Fibroblast of mammary gland (primary cell): ENCODE measurements at places on chromosomes 2 and 18.
A peak's percentile ranks its signal among the peaks of the same experiment; 100 is the strongest.

DNA sequence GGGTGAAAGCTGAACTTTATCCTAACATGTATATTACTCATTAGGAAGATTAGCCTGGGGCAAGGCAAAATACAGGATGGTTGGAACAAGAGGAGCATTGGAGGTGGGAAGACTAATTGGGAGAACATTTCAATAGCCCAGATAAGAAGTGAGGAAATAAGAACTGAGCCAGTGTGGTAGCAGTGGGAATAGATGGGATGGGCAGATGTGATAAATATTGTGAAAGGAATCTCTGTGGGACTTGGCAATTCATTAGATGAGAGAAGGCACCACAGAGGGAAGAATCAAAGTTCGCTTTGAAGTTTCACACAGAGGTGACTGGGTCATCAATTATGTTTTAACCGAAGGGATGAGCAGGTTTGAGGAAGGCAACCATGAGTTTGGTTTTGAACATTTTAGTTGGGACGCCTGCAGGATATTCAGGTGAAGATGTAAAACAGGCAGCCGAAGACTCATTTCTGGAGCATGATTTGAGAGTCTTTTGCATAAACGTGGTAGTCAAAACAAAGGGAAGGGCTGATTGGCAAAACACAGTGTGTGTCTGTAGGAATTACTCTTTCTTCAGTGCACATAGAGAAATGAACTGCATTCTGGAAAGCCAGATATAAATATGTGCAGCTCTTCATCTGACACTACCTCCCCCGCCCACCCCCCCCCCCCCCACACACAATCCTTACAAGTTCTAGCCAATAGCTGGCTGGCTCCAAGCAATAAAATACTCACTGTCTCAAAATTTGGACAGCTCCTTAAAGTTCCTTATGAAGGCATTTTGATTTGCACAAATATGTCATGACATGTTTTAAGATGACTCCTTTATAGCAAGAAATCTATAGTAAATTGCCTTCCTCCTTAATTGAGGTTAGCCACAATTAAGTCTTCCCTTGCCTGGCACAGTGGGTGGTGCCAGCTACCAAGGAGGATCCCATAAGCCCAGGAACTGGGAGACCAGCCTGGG, 1.9 kb upstream of the SLC1A4 start:
- no peak for DNase-seq

GRCh38 chr2:182358601-182359000, 68.2 kb downstream of the PDE1A start:
- no peak for DNase-seq

- DNase-seq: no peak
Measured at GRCh38 chr18:58308463-58308862, 264.4 kb downstream of the NEDD4L start.

DNA sequence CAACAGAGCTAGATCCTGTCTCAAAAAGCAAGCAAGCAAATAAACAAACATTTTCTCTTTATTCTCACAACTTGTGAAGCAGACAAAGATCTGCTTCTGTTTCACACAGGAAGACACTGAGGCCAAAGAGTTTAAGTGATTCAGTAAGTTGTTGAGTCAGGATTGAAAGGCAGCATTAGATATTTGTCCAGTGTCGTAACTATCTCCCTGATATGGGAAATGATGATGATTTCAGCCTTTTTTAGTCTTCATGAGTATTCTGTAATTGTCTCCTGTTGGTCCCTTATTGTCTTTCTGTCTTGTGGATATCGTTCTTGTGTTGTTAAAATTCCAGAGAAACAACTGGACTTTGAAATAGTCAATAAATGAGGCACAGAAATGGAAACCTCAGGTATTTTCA, 59.6 kb downstream of the GATA6 start:
- DNase-seq: peak; percentile 81

DNA sequence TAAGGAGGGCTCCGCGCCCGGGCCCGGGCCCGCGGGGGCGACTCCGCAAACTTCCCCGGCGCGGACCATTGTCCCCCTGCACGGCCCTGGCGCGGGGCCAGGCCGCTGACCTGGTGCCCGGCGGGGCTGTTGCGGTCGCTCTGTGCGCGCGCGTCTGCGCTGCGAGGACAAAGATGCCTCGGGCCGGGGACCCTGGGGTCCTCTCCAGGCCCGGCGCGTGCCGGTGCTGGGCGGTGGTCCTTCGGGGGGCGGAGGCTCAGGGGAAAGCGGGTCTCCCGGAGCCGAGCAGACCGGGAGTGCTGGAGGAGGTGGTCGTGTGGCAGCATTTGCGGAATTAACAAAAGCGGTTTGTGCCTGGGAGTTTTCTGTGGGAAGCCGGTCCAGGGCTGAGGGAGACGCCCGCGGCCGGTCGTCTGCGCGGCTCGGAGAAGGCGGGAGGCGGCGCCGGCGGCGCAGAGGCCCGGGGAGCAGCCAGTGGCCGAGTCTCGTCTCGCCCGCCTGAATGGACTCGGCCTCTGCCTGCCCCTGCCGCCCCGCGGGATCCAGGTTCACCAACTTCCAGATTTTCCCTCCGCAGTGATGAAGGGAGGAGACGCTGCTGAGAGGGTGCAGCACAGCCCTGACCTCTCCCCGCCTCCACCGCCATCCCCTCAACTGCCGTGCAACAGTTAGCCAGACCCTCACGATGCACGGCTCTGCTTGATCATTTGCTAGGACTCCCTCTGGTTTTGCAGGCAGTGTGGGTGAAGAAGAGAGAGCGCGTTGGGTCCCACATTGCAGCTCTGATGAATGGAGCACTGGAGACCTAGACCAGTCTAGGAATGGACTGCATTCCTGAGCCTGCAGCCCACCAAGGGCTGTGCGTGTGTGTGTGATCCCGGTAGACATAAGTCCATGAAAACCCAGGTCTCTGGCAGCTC, 705 bp downstream of the EFR3B start:
- peak; percentile 13 for DNase-seq

GRCh38 chr2:11330457-11331142, 13.8 kb downstream of the ROCK2 start:
- peak; percentile 27 for DNase-seq

GRCh38 chr18:36532394-36532793, 234.9 kb downstream of the FHOD3 start:
- DNase-seq: peak; percentile 84

DNA sequence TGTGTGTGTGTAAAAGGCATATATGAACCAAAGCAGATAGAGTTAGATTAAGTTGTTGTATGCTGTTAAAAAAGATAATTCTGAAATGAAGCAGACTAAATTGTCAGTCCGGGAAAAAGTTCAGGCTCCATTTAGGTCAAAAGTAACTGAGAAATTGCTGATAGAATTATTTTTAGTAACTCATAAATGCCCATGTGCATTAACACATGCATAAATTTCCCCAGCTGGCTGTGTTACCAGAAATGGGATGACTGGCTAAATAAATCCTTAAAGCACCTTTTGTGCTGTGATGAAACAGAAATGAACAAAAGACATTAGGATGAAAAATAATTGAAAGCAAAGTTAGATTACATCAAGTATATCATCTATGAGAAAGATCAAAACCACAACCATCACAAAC, 111.3 kb downstream of the NYAP2 start:
- DNase-seq: no peak

GRCh38 chr2:180781276-180781675, 199.1 kb upstream of the UBE2E3 start:
- DNase-seq: no peak

DNA sequence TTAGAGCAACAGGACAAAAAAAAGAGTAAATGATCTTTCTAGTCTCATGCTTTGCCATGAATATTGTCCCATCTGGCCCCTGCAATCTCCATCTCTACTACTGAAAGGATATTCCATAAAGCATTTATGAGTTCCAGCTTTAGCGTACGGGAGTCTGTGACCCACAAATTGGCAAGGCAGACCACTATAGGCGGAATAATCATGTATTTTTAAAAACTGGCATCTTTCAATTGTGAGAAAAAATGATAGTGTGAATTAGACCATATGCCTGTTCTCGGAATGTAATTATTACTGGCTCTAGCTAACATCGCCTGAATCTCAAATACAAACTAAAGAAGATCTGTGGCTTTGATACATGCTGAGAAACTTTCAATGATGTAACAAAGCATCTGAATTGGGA, 738.1 kb upstream of the NXPH2 start:
- no peak for DNase-seq

GRCh38 chr2:36128359-36128758, 227.2 kb upstream of the CRIM1 start:
- no peak for DNase-seq

DNA sequence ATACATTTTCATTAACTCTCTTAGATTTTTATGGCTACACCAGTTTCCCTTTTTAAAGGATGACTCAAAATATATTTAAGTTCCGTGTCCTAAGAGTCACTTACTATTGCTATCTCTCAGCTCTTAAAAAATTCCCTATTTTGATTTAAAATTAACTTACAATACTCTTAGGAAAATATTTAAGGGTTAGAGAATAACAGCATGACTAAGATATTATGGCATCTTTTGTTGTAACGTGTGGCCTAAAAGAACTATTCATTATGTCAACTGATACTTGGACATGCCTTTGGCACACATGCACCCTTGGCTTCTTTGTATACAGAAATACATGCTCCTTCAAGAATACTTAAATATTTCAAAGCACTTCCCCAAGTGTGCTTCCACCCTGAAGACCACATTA, 42.3 kb downstream of the SCN3A start:
- DNase-seq: peak; percentile 18

DNA sequence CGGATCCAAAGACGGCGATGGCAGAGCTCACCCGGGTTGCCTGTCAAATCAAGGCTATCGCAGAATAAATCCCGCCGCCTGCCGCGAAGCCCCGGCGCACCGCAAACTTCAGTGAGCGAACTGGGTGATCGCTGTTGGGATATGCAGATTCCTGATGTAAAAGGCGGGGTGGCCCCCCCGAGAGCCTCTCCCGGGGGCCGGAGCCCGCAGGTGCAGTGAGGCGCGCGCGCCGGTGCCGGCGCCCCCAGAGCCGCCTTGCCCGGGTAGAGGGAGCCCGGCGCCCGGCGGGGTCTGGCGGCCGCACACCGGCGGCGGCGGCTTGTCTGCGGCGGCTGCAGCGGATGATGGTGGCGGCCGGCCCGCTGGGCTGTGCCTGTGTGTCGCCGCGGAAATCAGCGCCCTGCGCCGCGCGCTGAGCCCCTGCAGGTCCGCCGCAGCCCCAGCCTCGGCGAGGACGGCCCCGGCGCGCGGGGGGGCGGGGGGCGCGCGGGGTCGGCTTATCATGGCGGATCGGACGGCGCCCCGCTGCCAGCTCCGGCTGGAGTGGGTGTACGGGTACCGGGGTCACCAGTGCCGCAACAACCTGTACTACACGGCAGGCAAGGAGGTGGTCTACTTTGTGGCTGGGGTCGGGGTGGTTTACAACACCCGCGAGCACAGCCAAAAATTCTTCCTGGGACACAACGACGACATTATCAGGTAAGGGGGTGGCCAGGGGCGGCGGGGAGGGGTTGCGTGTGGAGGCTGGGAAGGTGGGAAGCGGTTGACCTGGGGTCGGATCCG, 1.3 kb downstream of the EML6 start:
- DNase-seq: no peak

DNA sequence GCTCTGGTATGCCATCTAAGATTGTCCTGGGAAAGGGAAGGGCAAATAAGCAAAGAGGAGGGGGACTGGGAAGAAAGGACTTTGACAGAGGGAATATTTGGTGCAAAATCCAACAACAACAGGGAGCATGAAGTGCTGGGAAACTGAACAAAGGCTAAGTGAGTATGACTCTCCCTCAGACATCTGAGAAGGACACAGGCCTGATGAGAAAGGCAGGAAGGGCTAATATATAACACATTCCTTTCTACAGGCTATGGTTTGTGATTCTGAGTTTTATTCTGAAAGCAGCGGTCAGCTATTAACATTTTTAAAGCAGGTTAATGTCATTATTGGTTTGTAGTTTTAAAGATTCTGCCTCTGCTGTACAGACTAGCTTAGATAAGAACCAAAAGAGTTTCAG, 1579.5 kb downstream of the LRP1B start:
- no peak for DNase-seq

DNA sequence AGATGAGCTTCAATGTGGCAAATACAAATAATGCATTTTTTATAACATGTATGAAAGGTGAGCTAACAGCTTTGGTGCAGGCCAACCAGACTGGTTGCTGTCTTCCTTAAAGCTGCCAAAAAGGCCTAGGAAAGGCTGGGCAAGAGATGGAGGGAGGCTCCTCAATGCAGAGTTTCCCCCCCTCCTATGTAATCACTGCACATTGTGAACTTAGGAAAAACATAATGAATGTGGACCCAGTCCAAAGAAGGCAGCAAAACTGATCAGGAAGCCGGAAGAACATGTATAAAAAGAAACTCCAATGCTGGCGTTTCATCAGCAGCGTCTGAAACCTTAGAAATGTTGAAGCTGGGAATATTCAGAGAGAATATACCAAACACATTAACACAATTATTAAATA, 84.2 kb upstream of the LYPD6 start:
- DNase-seq: no peak

DNA sequence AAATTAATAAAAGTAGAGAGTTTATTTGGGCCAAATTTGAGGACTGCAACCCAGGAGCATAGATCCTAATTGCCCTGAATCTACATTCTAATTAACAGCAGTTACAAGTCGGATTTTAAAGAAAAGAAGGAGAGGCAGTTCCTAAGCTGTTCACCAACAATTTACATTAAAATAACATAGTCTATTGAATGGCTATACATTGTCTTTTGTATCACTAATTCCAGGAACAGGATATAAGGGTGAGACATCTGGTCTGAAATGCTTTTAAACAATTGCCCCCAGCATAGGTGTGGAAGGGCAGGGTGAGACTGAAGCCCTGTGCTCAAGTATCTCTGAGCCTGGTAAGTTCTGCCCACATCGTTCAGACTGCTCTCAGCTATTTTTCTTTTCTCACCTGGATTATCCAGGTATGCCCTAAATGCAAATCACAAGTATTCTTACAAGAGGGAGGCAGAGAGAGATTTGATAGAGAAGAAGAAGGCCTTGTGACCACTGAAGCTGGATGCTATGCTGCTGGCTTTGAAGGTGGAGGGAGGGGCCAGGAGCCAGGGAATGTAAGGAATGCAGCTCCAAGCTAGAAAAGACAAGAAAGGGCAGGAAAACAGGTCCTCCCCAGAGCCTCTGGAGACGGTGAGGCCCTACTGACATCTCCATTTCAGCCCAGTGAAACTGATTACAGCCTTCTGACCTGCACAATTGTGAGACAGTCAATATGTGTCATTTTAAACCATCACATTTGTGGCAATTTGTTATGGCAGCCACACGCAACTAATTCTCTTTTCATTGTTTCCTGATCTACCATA, 189.4 kb upstream of the ARL4C start:
- no peak for DNase-seq

GRCh38 chr18:56166914-56167313, 471.5 kb downstream of the TXNL1 start:
- DNase-seq: no peak
